ENCODE measurements at places on chromosomes 2 and 18.

- DNase-seq, result peak; percentile 84
Observed at GRCh38 chr2:159497256-159497655, 119.1 kb downstream of the BAZ2B start.

- peak; percentile 34 for DNase-seq
Observed at GRCh38 chr2:55010149-55010591, 40.1 kb downstream of the RTN4 start.

GRCh38 chr18:79639072-79639829 lies 40.4 kb upstream of the CTDP1 start:
- DNase-seq, result no peak

GRCh38 chr2:173436088-173436487 lies 81.4 kb downstream of the CDCA7 start:
- DNase-seq, result no peak

DNA sequence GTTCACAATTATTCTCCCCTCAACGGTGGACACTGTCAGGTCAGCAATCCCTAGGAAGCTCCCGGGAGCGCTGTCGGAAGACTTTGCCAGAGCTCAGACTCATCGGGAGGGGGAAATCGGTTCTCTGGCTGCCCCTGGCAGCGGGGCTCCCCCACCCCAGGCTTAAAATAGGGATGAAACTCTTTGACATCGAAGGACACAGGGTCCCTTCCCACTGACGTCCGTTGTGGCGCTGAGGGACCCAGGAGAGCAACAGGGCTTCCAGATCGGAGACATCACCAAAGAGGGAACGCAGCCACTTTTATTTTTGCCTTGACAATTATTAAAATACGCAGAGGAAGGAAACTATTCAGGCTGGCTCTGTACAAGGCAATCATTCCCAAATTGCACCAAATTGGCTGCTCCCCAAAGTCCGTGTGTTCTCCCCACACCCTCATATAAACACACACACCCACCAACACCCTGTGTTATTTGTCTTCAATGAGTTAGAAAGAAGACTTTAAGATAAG lies 249.0 kb downstream of the CDH20 start:
- no peak for DNase-seq

DNA sequence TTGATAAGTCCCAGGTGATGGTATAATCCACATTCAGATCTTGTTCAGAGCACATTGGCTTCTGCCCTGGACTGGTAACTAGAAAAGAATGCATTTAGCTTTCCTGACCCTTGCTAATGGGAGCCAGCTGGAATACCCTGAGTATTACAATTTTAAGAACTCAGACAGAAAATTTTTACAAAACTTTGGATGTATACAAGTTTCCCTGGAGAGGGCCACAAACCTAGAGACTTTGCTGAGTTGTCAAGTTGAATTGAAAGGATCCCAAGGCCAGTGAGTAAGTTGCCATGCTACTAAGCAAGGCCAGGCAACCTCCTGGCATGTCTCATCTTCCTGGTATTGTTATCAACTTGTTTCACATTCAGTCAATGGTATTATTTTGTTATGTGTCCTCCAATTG lies 20.0 kb upstream of the NABP1 start:
- DNase-seq, result no peak

GRCh38 chr18:8084160-8084559 lies 517.0 kb downstream of the PTPRM start:
- DNase-seq, result peak; percentile 68

GRCh38 chr2:123453046-123453700 lies 571.9 kb upstream of the CNTNAP5 start:
- DNase-seq, result no peak

DNA sequence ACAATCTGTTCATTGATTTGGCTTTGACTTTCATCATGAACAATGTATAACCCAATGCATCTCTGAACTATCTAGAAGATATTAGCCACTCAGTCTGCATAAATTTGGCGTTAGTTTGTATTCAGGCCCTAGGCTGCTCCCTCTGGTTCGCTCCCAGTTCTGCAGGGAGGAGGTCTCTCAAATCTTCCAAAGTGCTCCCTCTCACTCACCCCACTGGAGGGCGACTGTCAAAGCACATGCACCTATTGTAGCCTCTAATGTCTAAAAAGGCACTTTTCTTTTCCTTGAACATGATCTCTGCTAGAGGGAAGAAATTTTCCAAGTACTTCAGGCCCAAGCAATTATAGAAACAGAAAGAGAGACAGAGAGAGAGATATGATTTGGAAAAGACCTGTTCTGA lies 291.5 kb downstream of the TDRD15 start:
- DNase-seq, result no peak

DNA sequence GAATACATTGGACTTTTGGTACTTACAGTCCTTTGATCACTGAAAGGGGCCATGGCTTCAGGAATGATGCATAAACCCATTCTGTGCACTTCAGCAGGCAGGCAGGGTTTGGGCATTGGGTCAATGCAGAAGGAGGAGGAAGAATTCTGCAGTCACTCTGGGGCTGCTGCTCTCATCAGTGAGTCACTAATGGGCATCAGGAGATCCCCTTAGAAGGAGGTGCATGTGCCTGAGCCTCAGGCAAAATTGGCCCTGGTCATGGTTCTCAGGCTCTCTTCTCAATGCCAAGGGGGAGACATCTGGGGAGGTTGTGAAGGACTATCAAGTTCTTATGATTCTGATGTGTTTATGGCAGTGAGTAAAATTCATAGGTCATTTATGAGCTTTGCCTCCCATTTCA lies 52.0 kb upstream of the TNP1 start:
- DNase-seq, result no peak

Data from RWPE1 (cell line).